ENCODE measurements at places on chromosomes 12 and 14.

DNA sequence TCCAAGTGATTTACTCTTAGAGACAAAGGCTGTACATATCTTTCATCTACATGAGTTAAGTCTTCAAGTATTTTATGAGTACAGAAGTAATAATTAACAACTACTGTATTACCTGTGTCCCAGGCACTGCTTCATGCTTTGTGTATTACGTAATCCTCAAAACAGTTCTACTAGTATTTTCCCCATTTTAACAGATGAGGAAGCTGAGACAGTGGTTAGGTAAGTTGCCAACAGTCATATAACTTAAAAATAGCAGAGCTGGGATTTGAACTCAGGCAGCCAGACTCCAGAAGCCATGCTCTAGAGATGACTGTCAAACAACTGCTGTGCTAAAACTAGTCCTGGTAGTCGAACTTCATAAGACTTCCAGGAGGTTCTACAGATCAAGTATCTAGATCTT is 10.7 kb downstream of the TRMT5 start:
- DNase-seq, result peak; percentile 29

GRCh38 chr12:39752482-39753137 is 133.0 kb upstream of the ABCD2 start:
- DNase-seq, result no peak

GRCh38 chr14:33987565-33988080 is 36.7 kb upstream of the EGLN3 start:
- no peak for DNase-seq

DNA sequence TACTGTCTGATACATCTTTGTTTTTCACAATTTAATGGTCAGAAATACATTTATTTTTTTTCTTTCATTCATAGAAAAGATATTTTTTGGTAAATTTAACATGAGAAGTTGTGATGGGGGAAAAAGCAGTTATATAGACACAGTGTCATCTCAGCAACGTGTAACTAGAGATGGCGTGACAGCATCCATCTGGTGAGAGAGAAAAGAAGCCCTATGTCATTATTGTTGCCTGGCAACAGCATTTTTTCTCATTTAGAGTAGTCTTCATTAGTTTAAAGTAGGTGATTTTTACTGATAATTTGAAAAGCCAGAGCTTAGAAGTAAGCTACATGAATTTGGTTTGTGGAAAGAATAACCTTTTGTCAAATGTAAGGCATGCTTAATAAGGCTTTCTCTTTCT is 128.6 kb downstream of the ACSS3 start:
- DNase-seq, result no peak

- DNase-seq, result no peak
Measured at GRCh38 chr12:51055060-51055459, 6.9 kb downstream of the LETMD1 start.

DNA sequence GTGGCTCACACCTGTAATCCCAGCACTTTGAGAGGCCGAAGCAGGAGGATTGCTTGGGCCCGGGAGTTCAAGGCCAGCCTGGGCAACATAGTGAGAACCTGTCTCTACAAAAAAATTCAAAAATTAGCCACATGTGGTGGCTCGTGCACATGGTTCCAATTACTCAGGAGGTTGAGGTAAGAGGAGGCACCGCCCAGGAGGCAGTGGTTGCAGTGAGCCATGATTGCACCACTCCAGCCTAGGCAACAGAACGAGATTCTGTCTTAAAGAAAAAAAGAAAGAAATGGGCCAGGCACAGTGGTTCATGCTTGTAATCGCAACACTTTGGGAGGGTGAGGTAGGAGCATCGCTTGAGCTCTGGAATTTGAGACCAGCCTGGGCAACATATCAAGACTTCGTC is 33.5 kb downstream of the MAP1LC3B2 start:
- peak; percentile 43 for DNase-seq

- DNase-seq, result no peak
Measured at GRCh38 chr12:121866331-121866730, 7.7 kb upstream of the HPD start.

- DNase-seq, result no peak
Measured at GRCh38 chr12:57717131-57717530, 21.4 kb downstream of the AGAP2 start.

DNA sequence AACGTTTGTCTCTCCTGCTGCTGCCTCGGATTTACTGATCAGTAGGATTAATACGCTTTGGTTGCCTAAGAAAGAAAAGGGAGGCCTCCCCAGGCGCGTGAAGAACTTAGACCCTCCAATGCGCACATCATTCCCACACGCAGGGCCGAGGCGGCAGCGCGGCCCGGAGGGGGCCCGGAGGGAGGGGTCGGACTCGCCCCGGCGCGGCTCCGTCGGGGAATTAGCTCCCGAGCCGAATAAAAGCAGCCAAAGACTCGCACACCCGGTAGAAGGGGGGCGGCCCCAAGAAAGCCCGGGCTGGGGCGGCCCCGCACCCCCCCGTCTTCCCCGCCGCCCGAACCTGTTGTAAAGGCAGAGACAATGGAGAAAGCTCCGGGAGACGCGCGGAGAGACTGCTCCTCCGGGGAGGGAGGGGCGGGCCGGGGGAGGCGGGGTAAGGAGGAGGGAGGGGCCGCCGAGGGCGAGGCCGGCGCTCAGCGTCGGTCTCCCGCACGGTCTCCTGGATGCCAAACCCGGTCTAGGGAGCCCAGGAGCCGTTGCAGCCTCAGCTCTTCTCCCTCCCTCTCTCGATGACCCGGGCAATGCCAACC is at the start of gene NELL2:
Gene NELL2 (minus strand): TSS at position 362 of the 590 bp plus-strand sequence. CDS start 446 bp downstream, outside the sequence.
- DNase-seq, result peak; percentile 13

- DNase-seq, result no peak
Measured at GRCh38 chr12:21831791-21832344, 57.4 kb upstream of the KCNJ8 start.

GRCh38 chr12:104433061-104433460 is 23.7 kb upstream of the CHST11 start:
- DNase-seq, result no peak

GRCh38 chr12:30000401-30000800 is 216.7 kb upstream of the TMTC1 start:
- no peak for DNase-seq

GRCh38 chr12:12986775-12987331 is 13.2 kb downstream of the HEBP1 start:
- DNase-seq, result no peak

GRCh38 chr12:47504775-47505446 is 200.9 kb downstream of the RPAP3 start:
- peak; percentile 81 for DNase-seq

- DNase-seq, result no peak
Measured at GRCh38 chr12:47891356-47891755, 13.4 kb downstream of the VDR start.

- no peak for DNase-seq
Measured at GRCh38 chr14:71328183-71328582, 420.9 kb downstream of the PCNX1 start.

- DNase-seq, result no peak
Measured at GRCh38 chr14:100693877-100694578, 32.7 kb upstream of the DLK1 start.

GRCh38 chr14:86847140-86847539 is 1145.8 kb downstream of the GALC start:
- no peak for DNase-seq

- no peak for DNase-seq
Measured at GRCh38 chr14:87767567-87767901, 225.4 kb downstream of the GALC start.

- DNase-seq, result peak; percentile 60
Measured at GRCh38 chr14:51035611-51036192, 59.2 kb downstream of the TRIM9 start.

DNA sequence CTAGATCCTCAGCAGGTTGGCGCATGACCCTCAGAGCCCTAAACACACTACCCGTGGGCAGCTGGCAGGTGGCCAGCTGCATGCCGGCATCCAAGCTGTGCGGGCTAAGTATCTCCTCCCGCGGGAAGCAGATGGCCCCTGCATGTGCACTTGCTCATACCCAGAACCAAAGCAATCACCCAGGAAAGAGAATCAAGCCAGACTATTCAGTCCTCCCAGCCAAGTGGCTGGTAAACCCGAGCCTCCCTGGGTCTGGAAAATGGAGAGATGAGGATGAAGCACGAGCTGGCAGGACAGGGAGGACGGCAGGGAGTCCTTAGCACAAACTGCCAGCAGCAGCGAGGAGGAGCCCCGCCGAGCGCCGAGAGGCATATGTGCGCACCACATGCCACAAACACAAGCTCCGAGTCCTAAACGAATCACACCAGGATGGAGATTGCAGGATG is 139.7 kb downstream of the RIMBP2 start:
- no peak for DNase-seq

DNA sequence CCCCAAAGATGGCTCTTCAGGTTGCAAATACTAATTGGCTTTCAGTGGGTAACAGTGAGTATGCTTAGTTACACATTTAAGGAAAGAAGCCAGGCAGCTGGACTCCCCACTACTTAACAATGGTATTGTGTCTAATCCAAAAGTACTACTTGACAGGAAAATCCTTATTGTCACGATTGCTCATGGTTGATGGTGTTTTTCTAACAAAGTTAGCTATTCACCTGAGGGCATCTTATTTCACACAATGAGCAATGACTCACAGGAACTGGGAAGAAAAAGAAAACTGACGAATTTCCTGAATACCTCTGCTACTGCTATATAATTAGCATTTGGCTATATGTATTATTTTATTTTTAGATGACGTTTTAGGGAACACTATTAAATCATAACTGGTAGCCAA is 33.4 kb upstream of the ALG10 start:
- DNase-seq, result peak; percentile 97

GRCh38 chr14:90319634-90320541 is 11.9 kb downstream of the NRDE2 start:
- DNase-seq, result no peak

DNA sequence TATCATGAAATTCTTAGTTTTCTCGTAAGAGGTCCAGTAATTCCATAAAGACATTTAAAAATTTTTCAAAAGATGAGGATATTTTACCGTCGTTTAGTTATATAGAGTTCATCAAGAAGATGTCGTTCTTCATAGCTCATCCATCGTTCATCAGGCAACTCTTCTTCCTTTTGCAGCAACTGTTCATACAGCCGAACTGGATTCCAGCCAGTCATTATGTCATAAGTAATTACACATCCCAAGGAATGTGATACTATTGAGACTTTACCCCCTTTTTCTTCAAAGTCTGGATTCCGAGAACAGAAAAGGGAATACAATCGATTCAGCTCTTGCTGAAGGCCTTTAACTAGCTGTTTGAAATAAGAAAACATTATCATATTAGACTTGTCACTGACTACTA is 90.3 kb downstream of the DDHD1 start:
- peak; percentile 7 for DNase-seq

DNA sequence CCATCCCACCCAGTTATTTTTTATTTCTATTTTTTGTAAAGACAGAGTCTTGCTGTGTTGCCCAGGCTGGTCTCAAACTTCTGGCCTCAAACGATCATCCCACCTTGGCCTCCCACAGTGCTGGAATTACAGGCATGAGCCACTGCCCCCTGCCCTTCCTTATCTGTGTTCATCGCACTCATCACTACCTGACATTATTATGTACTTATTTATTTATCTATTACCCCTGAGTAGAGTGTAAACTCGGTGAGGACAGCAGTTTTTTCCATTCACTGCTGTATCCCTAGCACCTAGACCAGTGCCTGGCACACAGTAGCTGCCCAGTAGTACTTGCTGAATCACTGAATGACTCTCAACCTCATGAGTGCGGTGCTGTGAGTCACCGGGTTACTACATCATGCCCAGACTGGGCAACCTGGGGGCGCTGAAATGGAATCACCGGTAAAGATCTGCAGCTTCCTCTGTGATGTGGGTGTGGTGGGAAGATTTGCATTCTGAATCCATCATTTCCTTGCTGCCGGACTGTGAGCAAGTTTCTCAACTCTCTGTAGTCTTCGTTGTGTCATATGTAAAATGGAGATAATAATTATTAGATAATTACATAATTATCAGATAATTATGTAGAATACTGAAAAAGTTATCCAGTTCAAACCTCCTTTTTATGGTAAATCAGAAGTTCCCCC is 81.9 kb upstream of the USP44 start:
- peak; percentile 99 for DNase-seq

DNA sequence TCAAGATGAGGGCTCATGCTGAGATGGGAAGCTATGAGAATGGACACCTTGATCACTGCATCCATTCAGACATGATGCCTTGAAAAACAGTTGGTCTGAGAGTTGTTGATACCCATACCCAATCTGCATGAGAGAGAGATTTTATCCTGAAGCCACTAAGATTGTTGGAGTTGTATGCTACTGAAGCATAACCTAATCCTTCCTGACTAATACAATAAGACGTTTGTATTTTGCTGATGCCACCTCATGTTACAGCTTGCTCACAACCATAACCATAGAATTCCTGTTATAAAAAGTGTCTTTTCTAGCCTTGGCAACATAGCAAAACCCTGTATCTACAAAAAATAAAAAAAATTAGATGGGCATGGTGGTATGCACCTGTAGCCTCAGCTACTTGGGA is 12.7 kb upstream of the SERPINA1 start:
- DNase-seq, result peak; percentile 78

DNA sequence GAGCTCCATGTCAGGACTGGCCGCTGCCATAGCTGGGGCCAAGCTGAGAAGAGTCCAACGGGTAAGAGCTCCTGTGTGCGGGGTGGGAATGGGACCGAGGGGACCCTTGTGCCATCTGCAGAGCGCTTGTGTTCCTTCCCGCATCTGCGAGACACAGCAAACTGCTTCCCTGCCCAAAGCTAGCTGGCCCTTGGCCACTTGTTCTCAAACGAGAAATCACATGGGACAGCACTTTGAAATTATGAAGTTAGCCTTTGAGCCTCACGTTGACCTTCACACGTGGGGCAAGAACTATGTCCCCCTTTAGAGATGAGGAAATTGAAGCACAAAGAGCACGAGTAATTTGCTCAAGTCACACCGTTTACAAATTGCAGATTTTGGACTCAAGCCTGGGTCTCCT is 30.8 kb downstream of the DEGS2 start:
- DNase-seq, result no peak

GRCh38 chr14:74684434-74684833 is 28.4 kb downstream of the AREL1 start:
- DNase-seq, result no peak

DNA sequence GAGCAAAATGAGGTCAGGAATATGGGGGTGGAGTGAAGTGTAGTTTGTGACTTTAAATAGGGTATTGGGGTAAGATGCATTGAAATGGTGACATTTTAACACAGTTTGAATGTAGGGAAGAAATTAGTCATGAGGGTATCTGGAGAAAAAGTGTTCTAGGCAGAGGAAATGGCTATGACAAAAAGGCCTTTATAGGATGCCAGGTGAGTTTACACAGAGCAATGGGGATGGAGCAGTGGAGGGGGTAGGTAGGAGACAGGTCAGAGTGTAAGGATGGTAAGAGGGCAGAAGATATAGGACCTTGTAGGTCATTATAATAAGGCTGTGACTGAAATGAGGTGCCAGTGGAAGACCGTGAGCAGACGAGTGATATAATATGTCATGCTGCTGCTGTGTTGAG is 30.4 kb downstream of the HEATR5A start:
- no peak for DNase-seq

Data from bronchial epithelial cell (primary cell).